ENCODE measurements at places on chromosomes 16 and 17. TPM values are rescaled to one million over a fixed set of nuclear protein-coding genes. Genes with fewer than 3 reads are reported as not detected.

Gene SCNN1G
- 0.52 TPM for total RNA-seq

Gene OR3A3
- total RNA-seq, result not detected

Gene C1QTNF8
- total RNA-seq, result not detected

Gene RAB11FIP4
- total RNA-seq, result 1.9 TPM

Gene CD300A
- total RNA-seq, result not detected

Gene DDX19B
- total RNA-seq, result 29.3 TPM

Gene SCGB1C2
- total RNA-seq, result not detected

Gene RNU2-1
- total RNA-seq, result not detected

All from A549 treated with ZK216348 at 1 μM for 4 hours (cell line).